ENCODE measurements at places on chromosomes 2 and 18.

- peak overlapping the region; percentile 19 for H3K4me3 ChIP-seq
- H3K27ac ChIP-seq: no peak overlapping the region
- H3K36me3 ChIP-seq: no peaks in the 10 kb centered on the region
- peaks cover 66% of the 10 kb centered on the region for H3K4me1 ChIP-seq
- H3K27me3 ChIP-seq: peaks cover 100% of the 10 kb centered on the region
- no peak for DNase-seq
Observed at GRCh38 chr2:63051042-63051794, 588 bp downstream of the OTX1 start.

DNA sequence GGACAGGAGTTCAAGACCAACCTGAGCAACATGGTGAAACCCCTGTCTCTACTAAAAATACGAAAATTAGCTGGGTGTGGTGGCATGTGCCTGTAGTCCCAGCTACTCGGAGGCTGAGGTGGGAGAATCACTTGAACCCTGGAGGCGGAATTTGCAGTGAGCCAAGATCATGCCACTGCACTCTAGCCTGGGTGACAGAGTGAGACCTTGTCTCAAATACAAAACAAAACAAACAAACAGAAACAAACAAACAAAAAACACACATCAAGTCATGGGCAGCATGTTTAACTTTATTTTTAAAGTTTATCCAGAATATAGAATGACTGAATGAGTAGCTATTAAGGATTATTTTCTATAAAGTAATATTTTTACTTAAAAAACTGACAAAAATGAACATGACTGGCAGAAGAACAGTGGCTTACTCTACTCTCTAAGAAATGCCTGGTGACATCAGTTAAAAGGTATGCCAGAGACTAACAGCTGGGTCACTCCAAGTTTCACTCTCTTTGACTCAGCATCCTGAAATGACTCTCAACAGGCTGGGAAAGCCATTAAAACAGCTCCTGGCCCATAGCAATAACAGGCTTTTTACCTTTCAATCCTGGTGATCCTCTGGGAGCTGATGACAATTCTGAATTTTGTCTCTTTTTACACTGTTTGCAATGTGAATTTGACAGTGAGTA, 281.6 kb upstream of the STON1 start:
- DNase-seq: no peak
- H3K27ac ChIP-seq: peak overlapping the region; percentile 68
- peaks cover 9% of the 10 kb centered on the region for H3K4me1 ChIP-seq
- no peak overlapping the region for H3K4me3 ChIP-seq
- H3K27me3 ChIP-seq: no peaks in the 10 kb centered on the region
- no peaks in the 10 kb centered on the region for H3K36me3 ChIP-seq

- peak within 1 kb of the TSS; percentile 93 for H3K27ac ChIP-seq
- peak; percentile 94 for DNase-seq
- peak within 1 kb of the TSS; percentile 71 for H3K4me3 ChIP-seq
- H3K4me1 ChIP-seq: peaks cover 33% of the 10 kb centered on the region
Observed at GRCh38 chr2:165793779-165794535, at the start of gene GALNT3. Gene GALNT3, minus strand, starts transcription at chr2:165794247. Its CDS starts 23,547 bp downstream, at chr2:165770700.

DNA sequence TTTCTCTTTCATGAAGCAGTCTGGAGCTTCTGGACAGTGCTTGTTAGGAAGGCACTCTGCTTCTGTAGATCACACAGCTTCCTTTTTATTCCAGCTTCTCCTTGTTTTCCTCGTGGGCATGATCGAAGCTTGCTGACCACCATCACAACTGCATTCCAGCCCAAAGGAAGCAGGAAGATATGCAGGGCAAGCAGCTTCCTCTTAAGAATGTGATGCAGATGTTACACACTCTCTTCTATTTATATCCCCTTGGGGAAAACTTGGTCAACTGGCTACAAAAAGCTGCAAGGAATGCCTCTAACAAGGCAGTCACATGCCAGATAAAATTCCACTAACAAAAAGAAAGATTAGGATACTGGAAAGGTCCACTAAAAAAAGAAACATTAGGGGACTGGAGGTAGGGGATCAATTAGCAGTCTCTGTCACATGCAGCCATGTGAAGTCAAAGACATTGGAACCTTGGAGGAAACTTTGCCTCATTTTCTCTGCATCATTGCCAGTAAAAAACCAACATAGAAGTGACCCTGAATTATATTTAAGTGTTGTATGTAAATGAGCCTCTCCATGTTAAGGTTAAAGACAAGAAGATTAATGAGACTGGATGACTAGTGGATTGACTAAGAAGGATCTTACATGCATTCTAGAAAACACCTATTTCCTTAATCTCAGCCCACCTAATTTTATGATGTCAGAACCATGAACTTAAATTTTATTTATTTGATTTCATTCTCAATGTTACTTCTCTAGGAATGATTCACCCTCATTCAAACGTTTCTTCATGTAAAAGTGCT, 98.3 kb downstream of the NAB1 start:
- no peaks in the 10 kb centered on the region for H3K36me3 ChIP-seq
- no peak overlapping the region for H3K4me3 ChIP-seq
- no peak for DNase-seq
- no peak overlapping the region for H3K27ac ChIP-seq
- H3K4me1 ChIP-seq: no peaks in the 10 kb centered on the region
- H3K27me3 ChIP-seq: no peaks in the 10 kb centered on the region

DNA sequence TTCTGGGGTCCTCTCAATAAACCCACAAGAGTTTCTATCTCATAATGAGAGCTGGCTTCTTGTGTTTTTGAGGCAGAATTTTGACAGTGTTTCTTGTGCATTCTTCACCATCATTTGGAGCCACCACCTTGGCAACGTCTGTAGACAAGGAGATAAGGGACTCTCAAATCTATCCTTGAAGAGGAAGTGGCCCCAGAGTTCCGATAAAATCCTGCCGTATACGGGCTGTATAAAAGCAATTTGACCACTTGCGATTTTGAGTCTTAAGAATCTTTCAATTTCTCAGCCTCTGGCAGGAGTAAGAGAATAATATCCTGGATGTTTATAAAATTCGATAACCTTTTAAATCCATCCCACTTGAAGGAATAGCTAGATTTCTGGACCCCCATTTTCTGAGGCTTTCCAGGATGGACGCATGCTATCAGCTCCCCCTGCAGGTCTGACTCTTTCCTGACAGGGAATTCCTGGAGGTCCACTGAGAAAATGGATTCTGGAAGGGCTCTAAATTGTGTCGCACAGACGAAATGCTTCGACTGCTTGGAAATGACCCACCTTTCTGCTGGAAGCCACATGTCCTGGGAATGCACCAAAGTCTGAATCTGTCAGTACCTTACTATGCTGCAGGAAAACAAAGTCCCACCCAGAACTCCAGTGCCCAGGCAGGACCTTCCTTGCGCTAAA, 54.1 kb downstream of the E2F6 start:
- H3K4me3 ChIP-seq: no peak overlapping the region
- H3K27me3 ChIP-seq: no peaks in the 10 kb centered on the region
- DNase-seq: peak; percentile 66

- no peaks in the 10 kb centered on the region for H3K36me3 ChIP-seq
- H3K4me1 ChIP-seq: peaks cover 6% of the 10 kb centered on the region
Observed at GRCh38 chr18:10860928-10861327, 288.4 kb downstream of the PIEZO2 start.

GRCh38 chr18:37361335-37362157, 204.1 kb downstream of the CELF4 start:
- no peak overlapping the region for H3K27ac ChIP-seq
- H3K4me1 ChIP-seq: no peaks in the 10 kb centered on the region
- no peaks in the 10 kb centered on the region for H3K36me3 ChIP-seq
- H3K27me3 ChIP-seq: peaks cover 23% of the 10 kb centered on the region
- DNase-seq: no peak

- peak overlapping the region; percentile 64 for H3K27ac ChIP-seq
- H3K4me3 ChIP-seq: no peak overlapping the region
Observed at GRCh38 chr2:26008851-26009566, 24.9 kb upstream of the RAB10 start.

GRCh38 chr2:43622931-43623451, 14.1 kb upstream of the PLEKHH2 start:
- H3K27ac ChIP-seq: peak overlapping the region; percentile 27
- peaks cover 4% of the 10 kb centered on the region for H3K27me3 ChIP-seq
- no peaks in the 10 kb centered on the region for H3K36me3 ChIP-seq
- no peak overlapping the region for H3K4me3 ChIP-seq
- DNase-seq: peak; percentile 14

DNA sequence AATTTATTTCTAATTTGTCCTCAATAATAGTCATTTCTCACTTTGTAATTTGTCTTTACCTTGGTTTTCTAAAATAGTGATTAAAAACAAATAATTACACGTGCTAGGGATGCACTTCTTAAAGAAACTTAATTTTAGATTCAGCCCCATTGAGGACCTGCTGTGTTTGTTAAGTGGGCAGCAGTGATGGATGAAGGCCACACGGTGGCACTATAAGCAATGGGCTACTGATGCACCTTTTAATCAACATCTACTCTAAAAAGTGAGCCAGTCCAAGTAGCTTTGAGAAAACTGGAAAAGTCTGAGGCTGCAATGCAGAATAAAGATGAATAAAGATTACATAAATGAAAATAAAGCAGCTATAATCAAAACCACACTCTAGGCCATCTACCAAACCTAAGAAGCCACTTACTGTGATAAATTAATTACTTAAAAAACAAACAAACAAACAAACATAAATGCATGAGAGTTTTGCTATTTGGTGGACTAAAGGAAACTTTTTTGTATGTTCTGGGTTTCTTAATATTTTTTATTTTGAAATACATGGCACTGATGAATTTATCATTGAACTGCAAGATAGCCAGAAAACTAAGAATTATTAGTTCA, 89.3 kb downstream of the PDE11A start:
- H3K27ac ChIP-seq: no peak overlapping the region
- peak; percentile 16 for DNase-seq
- no peaks in the 10 kb centered on the region for H3K36me3 ChIP-seq
- H3K4me3 ChIP-seq: no peak overlapping the region

DNA sequence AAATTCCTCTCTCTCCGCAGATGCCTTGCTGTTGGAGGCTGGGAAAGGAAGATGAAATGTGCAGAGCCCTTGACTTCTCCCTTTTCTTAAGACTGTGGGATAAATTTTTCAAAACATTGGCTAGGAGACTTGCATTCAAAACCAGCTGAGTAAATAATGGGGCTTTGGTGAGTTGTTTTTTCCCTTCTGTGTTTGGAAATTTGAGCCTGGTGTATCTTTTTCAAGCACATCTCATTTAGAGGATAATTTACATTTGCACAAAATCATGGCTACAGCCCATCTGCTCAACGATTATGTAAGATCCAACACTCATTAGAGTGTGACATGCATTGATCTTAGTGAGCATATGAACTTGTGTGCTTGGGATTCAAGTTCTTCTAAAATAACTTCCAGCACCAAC, 112.1 kb upstream of the ATP8B1 start:
- H3K27ac ChIP-seq: no peak overlapping the region
- no peak for DNase-seq
- H3K27me3 ChIP-seq: no peaks in the 10 kb centered on the region
- peaks cover 7% of the 10 kb centered on the region for H3K4me1 ChIP-seq

GRCh38 chr2:127565261-127566138, 30.0 kb downstream of the MYO7B start:
- no peaks in the 10 kb centered on the region for H3K27me3 ChIP-seq
- no peak overlapping the region for H3K4me3 ChIP-seq
- H3K27ac ChIP-seq: no peak overlapping the region

DNA sequence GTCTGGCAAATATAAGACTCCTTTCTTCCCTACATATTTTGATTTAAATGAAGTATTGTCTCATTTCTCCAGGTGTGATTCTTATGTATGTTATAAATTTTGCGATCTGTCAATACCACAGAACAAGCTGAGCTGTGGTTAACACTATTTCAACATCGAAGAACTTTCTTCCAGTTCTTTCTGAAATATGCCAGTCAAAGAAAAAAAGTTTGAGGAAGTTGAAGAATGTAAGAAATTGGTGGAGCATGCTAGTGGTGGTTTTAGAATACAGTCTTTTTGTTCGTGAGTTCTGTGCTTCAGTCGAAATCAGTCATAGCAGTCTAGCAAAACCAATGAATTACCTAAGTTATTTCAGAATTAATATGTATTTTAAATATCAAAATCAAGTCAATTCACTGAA, 8.6 kb upstream of the COBLL1 start:
- no peak for DNase-seq
- no peaks in the 10 kb centered on the region for H3K36me3 ChIP-seq
- H3K4me3 ChIP-seq: no peak overlapping the region
- no peaks in the 10 kb centered on the region for H3K4me1 ChIP-seq
- no peaks in the 10 kb centered on the region for H3K27me3 ChIP-seq

DNA sequence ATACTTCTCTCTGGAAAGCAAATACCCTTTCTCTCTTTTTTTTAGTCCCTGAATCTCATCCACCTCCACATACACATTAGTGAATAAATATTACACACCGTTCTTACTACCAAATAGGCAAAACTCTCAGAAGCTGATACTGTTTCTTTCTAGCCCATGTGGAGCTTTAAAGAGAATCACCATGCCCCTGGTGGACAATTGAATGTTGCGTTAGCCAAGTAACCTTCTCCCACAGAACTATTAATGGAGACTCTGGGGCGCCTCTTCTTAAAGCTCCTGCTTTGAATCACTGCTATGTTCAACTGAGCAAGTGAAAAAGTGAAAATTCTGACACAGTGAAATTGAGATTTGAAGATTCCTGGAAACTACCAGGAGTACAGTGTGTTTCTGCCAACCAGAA, 522.8 kb upstream of the CDH7 start:
- no peaks in the 10 kb centered on the region for H3K36me3 ChIP-seq
- H3K4me1 ChIP-seq: no peaks in the 10 kb centered on the region
- DNase-seq: no peak
- H3K4me3 ChIP-seq: no peak overlapping the region
- no peaks in the 10 kb centered on the region for H3K27me3 ChIP-seq
- H3K27ac ChIP-seq: no peak overlapping the region

GRCh38 chr2:223649554-223650533, 47.7 kb upstream of the SCG2 start:
- DNase-seq: no peak
- no peak overlapping the region for H3K4me3 ChIP-seq
- H3K27ac ChIP-seq: no peak overlapping the region
- no peaks in the 10 kb centered on the region for H3K4me1 ChIP-seq

DNA sequence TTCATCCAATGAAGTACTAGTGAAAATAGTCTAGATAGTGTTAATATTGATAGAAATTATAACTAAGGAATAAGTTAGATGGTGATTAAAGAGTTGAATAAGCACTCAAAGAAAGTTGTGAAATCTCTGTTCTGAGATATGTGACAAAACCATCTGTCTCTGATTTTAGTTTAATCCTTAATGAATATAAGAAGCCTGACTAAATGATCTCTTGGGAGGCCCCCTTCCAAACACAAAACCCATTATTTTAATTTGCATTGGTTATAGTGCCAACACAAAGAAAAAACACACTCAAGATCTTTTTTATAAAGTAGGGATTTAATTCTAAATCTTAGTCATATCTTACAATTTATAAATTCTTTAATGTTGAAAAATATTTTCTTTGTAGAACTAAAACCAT, 34.0 kb downstream of the SCN2A start:
- H3K36me3 ChIP-seq: no peaks in the 10 kb centered on the region
- no peak overlapping the region for H3K27ac ChIP-seq

GRCh38 chr2:72914589-72915319, 2.6 kb upstream of the EMX1 start:
- H3K4me3 ChIP-seq: no peak overlapping the region
- DNase-seq: no peak
- peaks cover 40% of the 10 kb centered on the region for H3K4me1 ChIP-seq
- H3K36me3 ChIP-seq: no peaks in the 10 kb centered on the region
